Activated B cell treated with CpG ODN at 0.5 μM for 24 hours (primary cell): ENCODE measurements at places on chromosomes 16 and 17.

GRCh38 chr17:74089869-74090464, 113.5 kb upstream of the RPL38 start:
- no peak for DNase-seq

DNA sequence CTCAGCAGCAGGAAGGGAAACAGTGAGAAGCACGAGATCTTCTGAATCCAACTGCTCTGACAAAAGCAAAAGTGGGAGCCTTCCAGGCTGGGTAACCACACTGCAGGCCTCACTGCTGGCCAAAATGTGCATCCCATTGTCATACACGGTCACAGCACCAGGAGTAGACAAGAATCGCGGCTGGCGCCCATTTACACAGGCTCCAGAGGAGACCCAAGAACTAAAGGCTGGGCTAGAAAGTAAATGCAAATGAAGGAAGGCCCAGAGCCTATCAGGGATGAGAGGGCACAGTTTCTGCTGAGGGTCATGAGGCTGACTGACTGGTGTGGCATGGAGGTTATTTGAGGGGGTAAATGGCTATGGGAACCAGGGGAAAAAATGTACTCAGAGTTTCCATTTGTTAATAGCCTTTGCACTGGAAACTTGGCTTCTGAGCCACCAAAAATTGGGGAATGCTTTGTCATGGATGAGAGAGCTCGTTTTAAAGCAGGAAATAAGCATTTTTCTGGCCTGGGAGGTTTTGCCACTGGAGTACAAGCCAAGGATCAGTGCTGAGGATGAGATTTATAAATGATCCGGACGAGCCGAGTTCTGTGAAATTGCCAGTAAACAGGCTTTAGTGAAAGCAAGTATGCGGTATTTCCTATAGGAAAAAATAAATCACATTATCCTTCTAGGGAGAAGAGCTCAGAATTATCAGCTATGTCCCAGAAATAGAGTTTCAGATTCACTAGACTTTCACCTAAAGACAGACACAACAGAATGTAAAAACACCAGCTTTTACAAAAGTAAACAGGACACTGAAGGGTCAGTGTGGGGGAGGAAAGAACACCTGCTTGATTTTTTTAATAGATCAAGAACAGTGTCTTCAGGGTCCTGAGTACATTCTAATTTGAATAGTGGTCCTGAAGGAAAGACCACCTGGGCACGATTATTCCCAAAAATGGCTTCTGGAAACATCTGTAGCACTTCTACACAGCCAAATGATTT, 66.9 kb upstream of the GSG1L start:
- DNase-seq: no peak

DNA sequence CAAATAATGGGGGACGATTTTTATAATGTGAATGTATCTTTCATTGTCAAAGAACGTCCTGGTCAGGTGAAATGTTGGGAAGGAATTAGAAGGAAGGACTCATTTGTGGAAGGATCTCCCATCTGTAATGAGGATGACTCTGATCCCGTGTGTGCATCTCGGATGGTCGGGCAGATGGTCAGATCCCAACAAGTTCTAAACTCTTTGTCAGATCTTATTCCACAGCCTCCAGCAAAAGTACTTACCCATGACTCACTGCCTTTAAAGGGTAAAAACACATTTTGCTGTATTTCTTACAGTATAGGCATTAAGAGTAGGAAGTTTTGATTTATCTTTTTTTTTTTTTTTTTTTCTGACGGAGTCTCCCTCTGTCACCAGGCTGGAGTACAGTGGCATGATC, 539 bp upstream of the KRTAP4-8 start:
- no peak for DNase-seq

- DNase-seq: no peak
Measured at GRCh38 chr16:2226918-2227317, 3.5 kb downstream of the E4F1 start.

DNA sequence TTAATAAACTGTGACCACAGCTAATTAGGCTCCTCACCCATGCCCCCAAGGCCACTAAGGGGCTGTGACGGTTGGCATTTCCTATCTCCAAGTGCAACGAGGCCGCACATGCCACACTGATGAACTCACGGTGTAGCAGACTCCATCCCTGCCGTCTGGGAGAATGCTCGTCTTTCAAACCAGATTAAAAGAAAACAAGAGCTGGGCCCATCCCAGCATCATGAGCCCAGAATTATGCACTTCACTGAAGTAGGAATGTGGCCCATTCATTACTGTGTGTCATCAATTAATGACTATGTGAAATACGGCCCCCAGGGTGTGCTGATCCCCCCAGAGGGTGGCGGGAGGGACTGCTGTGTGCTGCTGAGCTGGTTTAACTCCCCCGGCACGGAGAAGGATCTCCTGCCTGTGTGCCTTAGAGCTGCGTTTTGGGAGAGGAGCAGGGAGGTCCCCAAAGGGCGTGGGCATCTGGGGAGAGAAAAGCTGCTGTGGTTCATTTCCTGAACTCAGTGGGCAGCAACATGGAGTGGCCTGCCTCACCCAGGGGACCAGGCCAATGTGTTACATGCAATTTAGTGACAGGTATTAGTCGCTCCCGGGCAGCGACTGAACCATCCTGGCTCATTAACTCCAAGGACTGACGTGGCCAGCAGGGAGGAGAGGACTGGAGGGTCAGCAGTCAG, 194.5 kb downstream of the FOXL1 start:
- no peak for DNase-seq

DNA sequence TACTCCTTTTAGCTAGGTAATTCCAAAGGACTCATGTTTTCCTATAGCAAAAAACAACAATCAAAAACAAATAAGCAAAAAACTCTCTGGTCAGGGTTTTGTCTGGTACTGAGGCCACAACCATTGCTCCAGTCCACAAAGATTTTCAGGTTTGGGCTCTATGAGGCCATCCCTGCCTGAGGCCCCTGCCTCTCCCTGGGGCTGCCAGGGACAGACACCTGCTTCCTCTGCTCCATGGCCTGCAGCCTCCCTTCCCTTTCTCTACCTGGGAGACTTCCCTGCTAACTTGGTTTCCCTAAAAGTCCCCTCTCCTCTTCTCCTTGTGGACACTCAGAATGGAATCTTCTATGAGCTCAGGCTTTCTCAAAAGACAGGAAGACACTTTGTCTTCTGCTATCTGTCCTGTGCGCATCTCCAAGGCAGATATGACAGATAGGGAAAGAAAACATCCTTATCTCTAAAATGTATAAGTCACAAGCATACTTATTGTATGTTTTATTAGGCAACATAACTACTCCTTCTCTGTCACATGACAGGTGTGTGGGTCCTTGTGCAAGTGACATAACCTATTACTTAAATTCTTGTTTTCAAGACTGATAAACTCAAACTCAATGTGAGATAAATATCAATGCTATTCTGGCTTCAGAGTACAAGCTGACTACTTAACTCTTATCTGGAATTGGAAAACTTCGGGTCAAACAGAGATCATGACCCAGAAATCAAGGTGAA, 1.2 kb upstream of the ZDHHC1 start:
- DNase-seq: no peak

GRCh38 chr16:67101311-67102082, 8.2 kb upstream of the PHAF1 start:
- no peak for DNase-seq

DNA sequence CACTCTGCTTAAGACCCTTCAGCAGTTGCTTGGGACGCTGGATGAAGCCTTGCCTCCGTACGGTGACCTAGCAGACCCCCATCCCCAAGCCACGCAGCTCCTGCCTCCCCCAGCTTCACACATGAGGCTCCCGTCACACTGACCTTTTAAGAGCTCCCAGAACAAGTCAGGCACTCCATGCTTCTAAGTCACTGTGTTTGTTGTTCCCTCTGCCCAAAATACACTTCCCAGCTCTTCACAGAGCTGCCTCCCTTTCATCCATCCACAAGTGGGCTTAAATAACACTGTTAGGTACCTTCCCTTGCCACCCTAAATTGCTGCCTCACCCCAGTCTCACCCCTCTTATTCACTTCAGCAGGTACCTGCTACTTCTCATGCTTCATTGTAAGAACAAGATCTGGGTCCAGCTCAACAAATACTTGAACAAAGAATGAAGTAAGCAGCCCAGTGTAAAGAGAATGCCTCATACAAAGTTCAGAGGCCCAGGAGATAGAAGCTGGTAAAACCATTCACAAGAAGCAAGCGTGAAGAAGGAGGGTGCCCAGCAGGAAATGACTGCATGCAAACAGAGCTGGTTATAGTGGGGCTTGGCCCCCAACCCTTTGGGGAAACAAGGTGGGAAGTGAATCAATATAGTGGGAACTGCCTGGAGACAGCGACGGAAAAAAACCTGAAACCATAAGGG, 5.8 kb downstream of the ZC3H7A start:
- no peak for DNase-seq

DNA sequence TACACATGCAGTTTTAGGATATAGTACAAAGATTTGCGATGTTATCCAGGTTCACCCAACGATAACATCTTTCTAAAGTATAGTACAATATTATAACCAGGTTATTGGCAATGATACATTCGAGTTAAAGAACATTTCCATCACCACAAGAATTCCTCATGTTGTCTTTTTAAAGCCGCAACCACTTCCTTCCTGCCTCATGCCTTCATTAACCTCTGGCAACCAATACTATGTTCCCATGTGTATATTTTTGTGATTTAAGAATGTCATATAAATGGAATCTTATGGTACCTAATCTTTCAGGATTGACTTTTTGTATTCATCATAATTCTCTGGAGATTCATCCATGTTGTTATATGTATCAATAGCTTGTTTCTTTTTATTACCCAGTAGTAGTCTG, 1183.2 kb downstream of the CDH11 start:
- no peak for DNase-seq

- no peak for DNase-seq
Measured at GRCh38 chr16:69241926-69242325, 55.0 kb downstream of the SNTB2 start.

DNA sequence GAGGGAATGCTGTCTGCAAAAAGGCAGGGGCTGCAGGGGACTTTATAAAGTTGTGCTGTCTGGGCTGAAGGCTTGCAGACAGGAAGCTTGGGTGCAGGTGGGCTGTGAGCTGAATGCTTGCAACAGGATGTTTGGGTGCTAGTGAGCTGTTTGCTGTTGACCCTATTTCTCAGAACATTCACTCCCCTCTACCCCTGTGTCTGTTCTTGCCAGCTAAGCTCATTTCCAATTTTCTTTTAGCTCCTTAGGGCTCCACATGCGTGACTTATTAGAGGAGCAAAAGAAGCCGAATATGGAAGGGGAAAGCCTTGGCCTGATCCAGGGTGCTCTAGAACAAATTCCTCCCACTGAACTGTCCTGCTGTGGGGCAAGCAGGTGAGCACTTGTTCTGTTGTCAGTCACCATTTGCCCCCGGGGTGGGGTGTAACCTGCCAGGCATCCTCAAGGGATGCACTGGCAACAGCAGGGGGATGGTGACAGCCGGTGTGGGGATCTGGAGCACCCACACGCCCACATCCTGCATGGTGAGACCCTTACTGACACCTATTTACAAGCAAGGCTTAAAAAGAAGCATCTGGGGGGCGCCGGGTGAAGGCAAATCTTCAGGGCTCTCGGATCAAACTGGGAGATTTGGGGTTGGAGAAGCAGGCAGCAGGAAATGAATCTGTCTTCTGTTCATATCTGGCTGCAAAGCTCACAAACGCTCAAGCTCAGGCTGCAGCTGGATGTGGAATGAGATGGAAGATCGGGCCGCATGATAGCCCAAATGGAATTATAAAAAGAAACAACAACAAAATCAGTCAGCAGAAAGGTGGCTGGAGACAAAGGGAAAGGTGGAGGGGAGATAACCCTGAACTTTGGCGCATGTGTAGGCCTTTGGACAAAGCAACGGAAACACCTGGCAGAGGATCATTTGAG, 21.1 kb upstream of the NUP93 start:
- no peak for DNase-seq

DNA sequence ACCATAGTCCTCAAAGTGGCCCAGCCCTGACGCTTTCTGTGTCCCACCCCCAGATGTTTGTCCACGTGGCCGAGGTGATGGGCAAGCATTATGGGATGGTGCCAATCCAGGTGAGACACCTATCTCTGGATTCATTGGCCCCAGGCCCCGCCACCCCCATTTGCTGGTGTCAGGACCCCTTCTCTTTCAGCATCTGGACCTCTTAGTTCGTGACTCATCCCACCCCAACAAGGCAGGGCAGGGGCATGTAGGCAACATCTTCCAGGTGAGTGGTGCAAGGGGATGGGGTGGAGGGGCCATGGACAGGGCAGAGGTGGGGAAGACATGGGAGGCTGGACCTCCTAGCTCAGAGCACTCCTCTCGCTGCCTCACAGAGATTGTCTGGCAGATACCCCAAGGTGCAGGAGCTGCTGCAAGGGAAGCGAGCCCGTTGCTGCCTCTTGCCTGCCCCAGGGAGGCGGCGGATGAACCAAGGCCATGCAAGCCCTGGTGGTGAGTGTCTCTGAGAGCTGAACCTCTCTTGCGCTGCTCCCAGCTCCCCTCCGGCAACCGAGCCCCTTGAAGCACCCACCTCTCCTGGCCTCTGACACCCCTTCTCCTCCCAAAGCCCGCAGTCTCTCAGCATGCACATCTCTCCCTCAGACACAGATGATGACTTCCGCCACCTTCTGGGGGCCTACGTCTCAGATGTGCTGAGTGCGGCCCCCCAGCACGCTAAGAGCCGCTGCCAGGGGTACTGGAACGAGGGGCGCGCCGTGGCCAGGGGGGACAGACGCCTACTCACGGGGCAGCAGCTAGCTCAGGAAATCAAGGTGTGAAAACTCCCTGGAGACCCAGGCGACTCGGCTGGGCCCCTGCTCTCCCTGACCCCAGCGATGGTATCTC, 3.6 kb downstream of the RNF112 start:
- no peak for DNase-seq

- DNase-seq: no peak
Measured at GRCh38 chr17:30551996-30552339, 74.8 kb downstream of the GOSR1 start.

GRCh38 chr17:61426482-61427304, 25.5 kb upstream of the TBX4 start:
- DNase-seq: no peak

DNA sequence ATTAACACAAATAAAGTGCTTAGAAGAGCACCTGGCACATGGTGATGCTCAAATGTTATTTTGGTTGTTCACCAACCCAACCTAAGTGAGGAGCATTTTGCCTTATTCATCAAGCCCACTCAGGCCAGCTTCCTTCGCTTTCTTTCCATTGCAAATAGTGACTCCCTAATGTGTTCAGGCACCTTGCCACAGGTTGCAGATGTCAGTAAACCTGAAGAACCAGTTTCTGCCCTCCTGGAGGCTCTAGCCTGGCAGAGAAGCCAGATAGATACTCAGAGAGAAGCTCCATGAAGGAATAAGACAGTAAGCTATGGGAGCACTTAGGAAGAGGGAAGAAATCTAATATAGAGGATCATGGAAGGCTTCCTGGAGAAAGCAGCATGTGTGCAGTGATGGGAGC, 23.9 kb downstream of the GPR139 start:
- DNase-seq: no peak

- DNase-seq: no peak
Measured at GRCh38 chr16:78189121-78189520, 89.7 kb downstream of the WWOX start.
